Spinal cord (tissue), 10 donors: ENCODE measurements at places on chromosomes 7 and 10.

GRCh38 chr10:8048281-8049008 lies 6.0 kb upstream of the GATA3 start:
- H3K27me3 ChIP-seq = peaks cover 99% of the 10 kb centered on the region
- H3K4me1 ChIP-seq = peaks cover 77% of the 10 kb centered on the region
- H3K36me3 ChIP-seq = no peaks in the 10 kb centered on the region
- H3K4me3 ChIP-seq = no peak overlapping the region

- no peak overlapping the region for H3K27ac ChIP-seq
- DNase-seq = no peak
- H3K4me1 ChIP-seq = peaks cover 2% of the 10 kb centered on the region
Observed at GRCh38 chr10:49369216-49370162, 26.4 kb downstream of the DRGX start.

- H3K27ac ChIP-seq = no peak overlapping the region
- no peaks in the 10 kb centered on the region for H3K27me3 ChIP-seq
- no peak for DNase-seq
- no peak overlapping the region for H3K4me3 ChIP-seq
Observed at GRCh38 chr10:62106929-62107519, 161.6 kb downstream of the RTKN2 start.

DNA sequence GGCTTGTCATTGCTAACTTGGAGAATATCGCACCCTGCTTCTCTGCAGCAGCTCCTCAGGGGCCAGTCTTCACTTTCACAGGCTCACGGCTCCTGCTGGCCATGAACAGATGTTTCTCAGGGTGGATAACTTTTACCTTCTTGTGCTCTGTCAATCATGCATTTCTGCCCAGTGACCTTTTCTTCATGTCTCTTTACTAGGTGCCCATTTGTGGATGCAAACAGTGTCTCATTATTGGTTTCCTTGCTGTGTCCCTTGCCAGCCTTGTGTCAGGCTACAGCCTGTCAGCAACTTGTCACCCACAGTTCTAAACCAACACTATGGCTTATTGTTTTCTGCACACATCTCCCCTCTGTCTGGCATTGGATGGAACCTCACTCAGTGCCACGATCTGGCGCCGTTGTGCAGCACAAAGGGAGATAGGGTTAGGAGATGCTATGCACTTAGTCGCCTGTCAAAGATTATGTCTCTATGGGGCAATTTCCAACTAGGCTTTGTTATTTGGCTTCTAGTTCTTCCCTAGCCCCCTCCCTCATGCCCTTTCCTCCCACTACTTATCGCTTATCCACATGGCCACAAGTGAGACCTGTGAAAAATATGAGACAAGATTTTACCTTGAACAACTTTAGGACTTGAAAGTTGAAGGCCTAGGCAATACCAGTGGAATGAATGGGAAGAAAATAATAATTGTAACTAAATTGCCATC lies 45.7 kb upstream of the NXPH1 start:
- no peak overlapping the region for H3K4me3 ChIP-seq
- no peaks in the 10 kb centered on the region for H3K36me3 ChIP-seq
- H3K27me3 ChIP-seq = no peaks in the 10 kb centered on the region
- no peak overlapping the region for H3K27ac ChIP-seq

DNA sequence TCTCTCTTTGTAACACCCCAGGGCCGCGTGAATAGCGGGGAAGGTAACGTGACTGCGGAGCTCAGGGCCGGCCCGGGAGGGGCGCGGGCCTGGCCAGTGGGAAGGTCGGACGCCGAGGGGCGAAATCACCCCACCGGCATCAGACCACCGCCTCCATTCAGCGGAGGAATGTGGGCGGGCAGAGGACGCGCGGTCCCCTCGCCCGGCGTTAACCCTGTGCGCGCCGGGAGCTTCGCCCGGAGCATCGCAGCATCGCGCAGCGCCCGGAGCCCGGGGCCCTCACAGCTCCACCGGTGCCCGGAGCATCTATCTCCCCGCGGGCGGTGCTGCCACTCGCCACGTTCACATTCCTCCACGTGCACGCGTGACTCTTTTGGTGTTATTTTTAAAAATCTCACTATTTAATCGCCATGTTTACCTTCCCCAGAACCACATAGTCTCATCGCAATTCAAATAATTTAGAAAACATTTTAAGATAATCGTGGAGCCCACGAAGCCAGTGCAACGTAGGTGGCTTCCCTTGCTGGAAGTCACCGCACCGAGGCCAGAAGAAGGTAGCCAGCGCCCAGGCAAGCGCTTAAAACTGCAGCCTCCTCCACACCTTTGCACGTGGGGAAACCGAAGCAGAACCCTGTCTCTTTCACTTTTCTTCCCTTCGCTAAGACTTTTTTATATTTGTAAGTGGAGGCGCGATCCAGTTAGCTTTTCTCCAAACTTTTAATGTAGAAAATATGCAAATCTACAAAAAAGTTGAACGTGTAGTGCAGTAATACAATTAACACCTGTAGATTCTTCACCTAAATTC lies 21.8 kb downstream of the FGFBP3 start:
- H3K27ac ChIP-seq = peak overlapping the region; percentile 72
- no peaks in the 10 kb centered on the region for H3K27me3 ChIP-seq
- peaks cover 32% of the 10 kb centered on the region for H3K4me1 ChIP-seq
- DNase-seq = peak; percentile 83
- peak overlapping the region; percentile 61 for H3K4me3 ChIP-seq
- no peaks in the 10 kb centered on the region for H3K36me3 ChIP-seq

GRCh38 chr10:103733045-103733419 lies 122.3 kb downstream of the SH3PXD2A start:
- no peak for DNase-seq
- no peak overlapping the region for H3K4me3 ChIP-seq
- H3K27me3 ChIP-seq = peaks cover 23% of the 10 kb centered on the region
- peaks cover 2% of the 10 kb centered on the region for H3K36me3 ChIP-seq
- H3K4me1 ChIP-seq = peaks cover 25% of the 10 kb centered on the region

GRCh38 chr10:36007369-36007768 lies 365.3 kb upstream of the FZD8 start:
- H3K4me1 ChIP-seq = no peaks in the 10 kb centered on the region
- H3K4me3 ChIP-seq = no peak overlapping the region
- H3K36me3 ChIP-seq = no peaks in the 10 kb centered on the region
- no peak overlapping the region for H3K27ac ChIP-seq

DNA sequence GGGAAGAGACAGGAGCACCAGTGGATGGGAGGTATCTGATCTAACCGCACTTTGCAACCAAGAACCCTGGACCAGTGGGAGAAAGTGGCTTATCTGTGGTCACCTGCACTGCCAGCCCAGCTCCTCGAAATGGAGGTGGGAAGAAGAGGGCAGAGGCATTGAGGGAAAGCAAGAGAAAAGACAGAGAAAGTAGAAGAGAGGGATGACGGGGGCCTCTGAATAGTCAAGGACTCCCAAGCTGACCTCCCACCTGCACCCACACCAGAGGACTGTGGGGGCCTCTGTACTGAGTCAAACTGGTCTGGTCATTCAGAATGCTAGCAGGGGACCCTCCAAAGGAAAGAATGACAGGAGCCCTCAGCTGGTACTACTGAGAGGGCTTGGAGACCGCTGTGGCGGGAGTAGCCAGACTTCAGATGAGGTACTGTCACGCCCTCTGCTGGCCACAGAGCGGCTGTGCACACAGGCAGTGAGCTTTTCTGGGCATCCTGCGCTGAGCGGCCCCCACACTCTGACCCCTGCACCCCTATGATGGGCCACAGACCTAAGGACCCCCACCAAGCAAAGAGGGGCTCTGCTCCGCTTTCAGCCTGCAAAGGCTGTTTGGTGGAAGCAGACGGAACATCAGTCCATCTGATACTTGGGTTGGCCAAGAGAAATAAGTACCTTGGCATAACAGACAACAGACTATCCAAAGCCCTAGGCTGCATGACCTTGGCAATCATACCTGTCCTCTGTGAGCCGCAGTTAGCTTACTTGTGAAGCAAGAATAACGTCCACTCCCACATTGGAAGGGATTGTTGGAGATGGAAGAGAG lies 112.9 kb downstream of the COL13A1 start:
- no peak overlapping the region for H3K4me3 ChIP-seq
- peak; percentile 94 for DNase-seq
- no peak overlapping the region for H3K27ac ChIP-seq

DNA sequence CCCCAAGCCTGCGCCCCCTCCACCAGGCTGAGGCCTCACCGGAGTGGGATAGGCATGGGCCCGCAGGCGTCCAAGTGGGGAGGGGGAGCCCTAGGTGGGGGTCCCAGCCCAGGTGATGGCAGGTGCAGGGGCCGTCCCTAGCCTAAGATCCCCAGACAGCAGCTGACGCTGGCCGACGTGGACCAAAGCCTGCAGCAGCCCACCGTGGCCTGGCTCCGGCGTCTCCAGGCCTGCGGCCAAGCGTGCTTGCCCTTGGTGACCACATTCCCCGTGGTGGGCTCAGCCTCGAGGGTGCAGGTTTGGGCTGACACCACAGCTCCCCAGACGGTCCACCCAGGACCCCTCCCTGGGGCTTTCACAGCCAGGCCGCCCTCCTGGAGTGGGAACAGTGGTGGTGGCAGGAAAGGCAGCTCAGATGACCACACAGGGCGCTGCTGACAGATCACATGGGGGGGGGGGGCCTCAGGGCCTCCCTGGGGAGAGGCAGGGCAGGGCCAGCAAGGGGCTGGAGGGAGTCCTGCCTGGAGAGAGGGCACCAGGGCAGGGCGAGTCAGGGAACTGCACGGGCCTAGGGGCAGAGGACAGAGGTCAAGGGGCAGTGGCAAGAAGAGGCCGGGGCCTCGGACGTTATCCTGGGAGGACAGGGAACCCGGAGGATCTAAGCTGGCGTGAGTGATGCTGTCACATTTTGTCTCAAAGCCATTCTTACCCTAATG lies 767 bp upstream of the ADAM8 start:
- H3K36me3 ChIP-seq = peaks cover 74% of the 10 kb centered on the region
- no peak for DNase-seq
- H3K4me1 ChIP-seq = peaks cover 9% of the 10 kb centered on the region
- no peak overlapping the region for H3K27ac ChIP-seq
- H3K27me3 ChIP-seq = peaks cover 23% of the 10 kb centered on the region

- H3K4me3 ChIP-seq = no peak overlapping the region
- peaks cover 6% of the 10 kb centered on the region for H3K27me3 ChIP-seq
- DNase-seq = no peak
- H3K36me3 ChIP-seq = no peaks in the 10 kb centered on the region
- peak overlapping the region; percentile 22 for H3K27ac ChIP-seq
Observed at GRCh38 chr10:55627501-55628051, 733.5 kb downstream of the ZWINT start.

DNA sequence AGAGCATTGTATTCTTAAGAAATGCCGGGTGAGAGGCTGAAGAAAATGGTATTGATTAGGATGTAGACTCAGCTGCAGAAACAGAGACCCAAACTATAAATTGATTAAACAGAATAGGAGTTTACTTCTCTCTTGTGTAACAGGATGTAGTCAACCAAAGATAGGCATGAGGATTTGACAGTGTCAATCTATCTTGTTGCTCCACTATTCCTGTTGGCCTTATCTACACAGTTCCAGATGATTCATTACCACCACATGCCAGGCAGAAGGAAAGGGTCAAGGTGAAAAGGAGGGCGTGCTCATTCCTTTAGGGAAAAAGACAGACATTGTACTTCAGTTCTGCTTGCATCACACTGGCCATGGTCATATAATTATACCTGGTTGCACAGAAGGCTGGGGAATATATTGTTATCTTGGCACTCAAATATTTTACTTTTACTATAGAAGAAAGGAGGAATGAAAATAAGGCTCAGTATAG lies 11.9 kb upstream of the DMTF1 start:
- H3K4me1 ChIP-seq = no peaks in the 10 kb centered on the region
- H3K27ac ChIP-seq = no peak overlapping the region

DNA sequence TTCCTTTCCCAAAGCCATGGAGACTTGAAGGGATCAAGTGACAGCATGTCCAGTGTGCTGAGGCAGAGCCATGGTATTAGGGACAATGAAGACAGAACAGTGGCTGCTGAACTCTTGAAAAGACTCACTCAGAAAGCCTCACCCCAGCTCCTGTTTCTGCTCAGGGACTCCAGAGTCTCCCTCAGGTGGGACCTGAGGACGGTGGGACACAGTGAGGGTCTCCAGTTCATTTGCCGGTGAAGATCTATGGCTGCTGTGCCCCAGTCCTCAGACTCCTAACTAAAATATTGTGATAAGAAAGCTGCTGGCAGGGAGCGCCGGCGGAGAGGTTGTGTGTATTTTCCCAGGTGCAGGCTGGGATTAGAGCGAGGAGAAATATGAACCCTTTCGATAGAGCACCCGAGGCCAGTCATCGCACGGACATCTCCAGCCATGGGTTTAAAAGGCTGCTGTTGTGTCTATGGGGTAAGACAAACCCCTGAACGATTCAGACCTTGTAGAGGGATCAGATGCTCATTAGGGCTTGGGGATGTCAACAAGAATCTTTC lies 57.2 kb downstream of the C7orf25 start:
- no peak overlapping the region for H3K4me3 ChIP-seq
- no peak for DNase-seq
- H3K27me3 ChIP-seq = no peaks in the 10 kb centered on the region
- H3K4me1 ChIP-seq = peaks cover 9% of the 10 kb centered on the region
- no peak overlapping the region for H3K27ac ChIP-seq
- H3K36me3 ChIP-seq = no peaks in the 10 kb centered on the region

DNA sequence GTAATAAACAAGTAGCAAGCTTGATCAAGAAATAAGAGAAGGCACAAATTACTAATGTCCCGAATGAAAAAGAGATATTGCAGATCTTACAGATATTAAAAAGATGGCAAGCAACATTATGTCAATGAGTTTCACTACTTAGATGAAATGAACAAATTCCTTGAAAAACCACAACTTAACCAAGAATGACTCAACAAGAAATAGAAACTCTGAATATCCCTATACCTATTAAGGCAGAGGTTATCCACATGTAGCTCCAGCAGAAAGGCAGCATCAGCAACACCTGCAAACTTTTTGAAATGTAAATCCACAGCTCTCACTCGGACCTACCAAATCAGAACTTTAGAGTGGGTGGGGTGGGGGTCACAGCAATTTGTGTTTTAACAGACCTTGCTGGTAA lies 33.6 kb downstream of the PDE1C start:
- no peak overlapping the region for H3K4me3 ChIP-seq
- no peaks in the 10 kb centered on the region for H3K4me1 ChIP-seq
- H3K36me3 ChIP-seq = no peaks in the 10 kb centered on the region
- no peaks in the 10 kb centered on the region for H3K27me3 ChIP-seq
- no peak for DNase-seq
- no peak overlapping the region for H3K27ac ChIP-seq

DNA sequence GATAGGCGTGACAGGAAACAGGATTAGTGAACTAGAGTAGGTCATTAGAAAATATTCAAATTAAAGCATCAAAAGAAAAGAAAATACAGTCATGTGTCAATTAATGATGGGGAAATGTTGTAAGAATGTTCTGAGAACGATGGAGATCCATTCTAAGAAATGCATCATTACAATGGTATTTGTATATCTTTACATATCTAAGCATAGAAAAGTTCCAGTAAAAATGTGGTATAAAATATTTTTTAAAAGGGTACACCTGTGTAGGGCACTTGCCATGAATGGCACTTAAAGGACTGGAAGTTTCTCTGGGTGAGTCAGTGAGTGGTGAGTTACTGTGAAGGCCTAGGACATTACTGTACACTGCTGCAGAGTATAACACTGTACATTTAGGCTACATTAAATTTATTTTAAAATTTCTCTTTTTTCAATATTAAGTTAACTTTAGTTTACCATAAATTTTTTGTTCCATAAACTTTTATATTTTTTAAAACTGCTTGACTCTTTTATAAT lies 282.5 kb downstream of the BMPER start:
- H3K4me3 ChIP-seq = no peak overlapping the region
- no peaks in the 10 kb centered on the region for H3K27me3 ChIP-seq
- peaks cover 19% of the 10 kb centered on the region for H3K4me1 ChIP-seq
- no peaks in the 10 kb centered on the region for H3K36me3 ChIP-seq
